ENCODE measurements at places on chromosomes 6 and 20.
A peak's percentile ranks its signal among the peaks of the same experiment; 100 is the strongest.

GRCh38 chr20:38057351-38057972, 23.9 kb downstream of the RPRD1B start:
- DNase-seq = peak; percentile 65

DNA sequence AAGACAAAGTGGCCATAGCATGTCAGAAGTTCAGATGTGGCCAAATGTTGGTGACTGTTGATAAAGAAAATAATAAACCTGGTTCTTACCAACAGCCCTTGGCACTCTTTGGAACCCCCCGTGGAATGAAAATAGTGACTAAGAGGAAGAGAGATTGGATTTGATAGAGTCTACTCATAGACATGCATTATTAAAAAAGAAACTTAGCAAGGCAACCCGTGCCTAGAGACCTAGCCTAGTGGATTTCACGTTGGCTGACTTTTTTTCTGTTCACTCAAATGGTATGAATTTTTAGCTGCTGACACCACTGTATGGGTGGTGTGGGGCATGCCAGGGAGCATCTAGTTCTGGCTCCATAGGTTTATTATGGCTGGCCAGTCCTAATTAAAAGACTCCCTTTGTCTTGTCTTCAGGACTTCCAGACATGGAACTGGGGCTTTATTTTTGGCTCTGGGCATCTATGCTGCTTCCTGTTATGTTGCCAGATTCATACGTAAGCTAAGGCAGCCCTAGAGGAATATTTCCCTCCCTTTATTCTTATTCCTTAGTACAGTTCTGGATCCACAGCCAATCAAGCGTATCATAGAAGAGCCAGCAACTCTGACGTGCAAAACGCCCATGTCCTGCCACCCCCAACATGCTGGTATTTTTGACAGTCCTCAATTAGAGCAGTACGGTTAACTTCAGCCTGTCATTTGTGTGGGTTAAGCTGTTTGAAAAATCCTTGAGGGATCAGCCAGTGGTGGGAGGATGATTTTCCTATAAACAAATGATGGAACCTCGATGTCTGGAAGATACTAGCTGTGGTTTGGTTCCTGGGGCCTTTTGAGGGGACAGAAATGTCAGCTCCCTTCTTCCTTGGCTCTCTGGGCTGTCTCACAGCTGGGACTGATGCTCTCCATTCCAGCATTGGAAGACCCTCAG, 127.5 kb downstream of the ISM1 start:
- DNase-seq = no peak

GRCh38 chr20:41306061-41306727, 11.3 kb downstream of the ZHX3 start:
- no peak for DNase-seq

DNA sequence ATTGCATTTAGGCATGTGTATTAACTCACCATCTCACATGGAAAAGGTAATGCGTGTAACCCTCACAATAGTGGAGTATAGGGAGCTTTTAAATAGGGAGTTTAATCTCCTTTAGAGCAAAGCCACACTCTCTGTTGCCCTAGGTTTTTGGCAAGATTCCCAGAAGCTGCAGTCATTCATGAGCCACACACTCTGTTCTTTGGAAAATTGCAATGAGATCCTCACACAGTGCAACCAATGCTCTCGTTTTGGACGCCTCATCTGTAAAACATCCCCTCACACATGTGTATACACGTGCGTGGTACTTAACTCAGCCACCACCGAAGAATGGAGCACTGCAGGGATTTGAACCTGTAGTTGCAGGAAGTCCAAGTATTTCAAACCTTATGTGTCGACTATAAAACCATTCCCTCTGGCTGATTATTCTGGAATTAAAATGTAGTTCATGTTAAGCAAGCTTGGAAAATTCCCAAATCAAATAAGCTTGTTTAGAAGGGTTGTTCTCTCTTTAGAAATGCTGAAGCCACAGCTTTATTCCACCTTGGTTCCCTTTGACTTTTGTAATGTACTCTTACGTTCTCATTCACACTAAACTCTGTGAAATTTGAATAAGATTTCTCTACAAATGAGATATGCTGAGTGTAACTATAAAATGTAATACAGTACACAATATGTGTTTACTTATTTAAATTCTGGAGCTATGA, 489.8 kb upstream of the MANEA start:
- DNase-seq = no peak

- DNase-seq = no peak
These were observed 253.2 kb downstream of the BMP7 start for GRCh38 chr20:57013217-57013616.

DNA sequence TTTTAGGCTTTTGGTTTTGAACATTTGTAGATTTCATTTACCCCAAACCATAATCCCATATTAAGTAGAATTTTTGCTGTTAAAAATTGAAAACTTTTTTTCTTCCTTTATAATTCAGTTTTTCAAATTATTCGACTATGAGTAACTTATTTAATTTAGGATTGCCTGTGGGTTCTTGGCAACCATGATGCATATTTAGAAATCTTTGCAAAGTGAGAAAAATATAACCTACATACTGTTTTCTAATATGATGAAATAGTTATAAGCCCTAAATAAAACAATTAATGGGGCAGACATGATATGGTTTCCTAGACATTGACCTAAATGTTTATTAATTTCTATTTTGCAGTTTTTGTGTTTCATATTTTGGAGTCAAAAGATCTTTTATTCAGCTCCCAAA, 23.6 kb downstream of the NEDD9 start:
- DNase-seq = no peak

GRCh38 chr20:2822073-2822472, 5.9 kb downstream of the TMEM239 start:
- peak; percentile 48 for DNase-seq

DNA sequence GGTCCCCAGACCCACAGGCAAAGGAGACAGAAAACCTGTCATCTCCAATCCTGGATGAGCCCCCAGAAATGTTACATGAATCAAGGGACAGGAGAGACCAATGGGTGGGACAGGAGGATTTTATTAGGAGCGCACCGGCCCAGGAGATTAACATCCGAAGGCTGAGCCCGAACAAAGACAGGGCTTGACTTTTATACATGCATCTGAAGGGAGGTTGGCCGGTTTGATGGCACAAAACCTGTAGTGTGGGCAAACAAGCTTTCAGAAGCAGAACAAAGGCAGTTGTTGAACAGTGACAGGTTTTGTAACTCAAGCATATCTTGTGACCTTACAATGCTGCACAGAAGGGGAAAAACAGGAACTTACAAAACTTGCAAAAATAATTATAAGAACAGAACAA, 83.9 kb upstream of the GPR6 start:
- DNase-seq = no peak

DNA sequence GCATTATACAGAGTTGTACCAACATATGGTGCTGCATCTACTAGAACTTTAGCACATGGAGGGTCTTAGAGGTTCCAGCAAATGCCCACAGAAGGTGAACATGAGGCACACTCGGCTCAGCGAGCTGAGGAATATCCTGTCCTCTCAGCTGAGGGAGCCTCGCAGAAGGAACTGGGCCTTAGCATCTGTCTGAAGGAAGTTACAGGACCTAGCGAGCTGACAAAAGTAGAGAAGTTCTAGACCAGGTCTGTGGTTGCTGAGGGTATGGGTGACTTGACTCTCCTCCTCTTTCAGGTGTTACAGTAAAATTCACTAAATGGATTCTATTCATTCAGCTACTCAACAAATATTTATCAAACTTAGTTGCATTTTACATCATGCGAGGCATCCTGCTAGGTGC, 157.2 kb downstream of the ZDHHC14 start:
- DNase-seq = no peak

DNA sequence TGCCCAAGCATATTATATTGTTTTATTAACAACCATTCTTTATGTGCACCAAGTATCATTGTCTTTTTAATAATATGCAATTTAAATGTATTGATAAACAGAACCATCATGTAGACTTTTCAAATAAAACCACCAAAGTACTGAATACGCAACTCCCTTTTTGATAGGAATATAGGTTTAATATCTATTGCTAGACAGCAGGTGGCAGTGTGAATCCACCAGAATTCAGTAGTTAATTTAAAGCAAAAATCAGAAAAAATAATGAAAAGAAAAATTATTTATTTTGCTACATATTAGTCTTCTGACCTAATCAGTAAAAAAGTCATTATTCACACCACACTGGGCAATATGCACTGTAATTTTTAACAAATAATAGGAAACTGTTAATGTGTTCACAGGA, 143.7 kb downstream of the KLHL32 start:
- DNase-seq = no peak

DNA sequence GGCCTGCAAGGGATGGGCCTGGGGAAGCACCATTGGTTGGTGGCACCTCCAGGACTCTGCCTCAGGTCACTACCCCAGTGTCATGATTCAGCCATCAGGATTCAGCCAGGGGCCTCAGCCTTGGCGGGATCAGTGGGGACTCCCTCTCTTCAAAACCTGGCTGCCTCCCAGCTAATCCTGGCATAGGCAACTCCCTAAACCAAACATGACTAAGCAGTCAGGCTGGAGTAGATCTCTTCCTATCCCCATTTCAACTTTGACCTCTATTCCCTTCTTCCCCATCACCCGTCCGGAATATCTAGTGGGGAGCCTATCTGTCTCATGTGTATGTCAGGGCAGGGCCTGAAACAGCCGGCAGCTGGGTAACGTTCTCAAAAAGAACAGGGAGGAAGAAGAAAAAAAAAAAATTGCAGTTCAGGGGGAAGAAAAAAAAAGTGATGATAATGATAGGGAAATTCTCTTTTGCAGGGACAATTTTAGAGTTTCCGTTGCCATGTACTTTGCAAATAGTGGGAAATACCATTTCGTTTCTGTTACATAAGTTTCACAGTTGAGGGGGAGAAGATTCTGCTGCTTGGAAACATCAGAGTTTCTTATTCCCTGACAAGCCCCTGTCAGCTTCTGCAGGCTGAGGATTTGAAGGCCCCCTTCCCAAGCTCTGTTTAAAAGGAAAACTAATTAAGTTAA, 4.1 kb upstream of the PREX1 start:
- no peak for DNase-seq

DNA sequence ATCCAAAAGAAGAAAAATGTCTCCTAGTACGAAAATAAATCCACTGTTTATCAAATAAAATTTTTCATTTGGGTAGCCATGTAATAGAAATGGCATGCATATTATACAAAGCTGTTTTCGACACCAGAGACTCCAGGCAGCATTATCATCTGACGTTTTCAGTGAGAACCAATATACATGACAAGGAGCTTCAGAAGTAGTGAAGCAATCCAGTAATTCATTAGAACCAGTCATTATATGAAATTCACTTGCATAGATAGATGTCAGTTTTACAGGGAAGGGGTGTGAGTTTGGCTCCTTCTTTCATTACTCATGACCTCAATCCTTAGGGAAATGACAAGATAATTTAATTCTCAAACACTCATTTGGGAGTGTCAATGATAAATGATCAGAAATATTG, 14.7 kb downstream of the HTR1B start:
- DNase-seq = no peak

DNA sequence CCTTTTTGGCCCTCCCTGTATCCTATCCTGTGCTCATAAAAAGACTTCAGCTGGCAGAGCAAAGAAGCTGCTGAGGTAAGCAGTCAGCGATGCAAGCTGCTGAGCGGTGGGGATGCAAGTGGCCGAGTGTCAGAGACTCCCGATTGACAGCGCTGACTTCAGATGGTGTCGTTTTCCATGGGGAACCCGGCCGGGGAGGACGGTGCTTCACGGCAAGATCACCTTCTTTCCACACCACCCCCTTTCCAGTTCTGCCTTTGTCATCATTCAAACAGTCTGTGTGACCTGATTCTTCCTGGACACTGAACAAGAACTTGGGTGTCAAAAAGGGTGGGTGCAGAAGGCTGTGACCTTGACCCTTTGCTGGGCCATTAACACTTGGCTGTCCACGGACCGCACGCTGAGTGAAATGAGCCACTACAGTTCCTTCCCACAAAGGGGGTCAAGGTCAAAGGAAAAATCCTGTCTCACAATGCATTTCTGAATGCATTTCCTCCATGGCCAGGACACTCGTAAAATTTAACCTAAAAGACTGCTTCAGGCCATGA, 52.9 kb upstream of the UNC93A start:
- no peak for DNase-seq

GRCh38 chr6:3518356-3519190, 61.7 kb upstream of the SLC22A23 start:
- no peak for DNase-seq

- no peak for DNase-seq
These were observed 37.7 kb downstream of the GRM4 start for GRCh38 chr6:34108176-34108575.

DNA sequence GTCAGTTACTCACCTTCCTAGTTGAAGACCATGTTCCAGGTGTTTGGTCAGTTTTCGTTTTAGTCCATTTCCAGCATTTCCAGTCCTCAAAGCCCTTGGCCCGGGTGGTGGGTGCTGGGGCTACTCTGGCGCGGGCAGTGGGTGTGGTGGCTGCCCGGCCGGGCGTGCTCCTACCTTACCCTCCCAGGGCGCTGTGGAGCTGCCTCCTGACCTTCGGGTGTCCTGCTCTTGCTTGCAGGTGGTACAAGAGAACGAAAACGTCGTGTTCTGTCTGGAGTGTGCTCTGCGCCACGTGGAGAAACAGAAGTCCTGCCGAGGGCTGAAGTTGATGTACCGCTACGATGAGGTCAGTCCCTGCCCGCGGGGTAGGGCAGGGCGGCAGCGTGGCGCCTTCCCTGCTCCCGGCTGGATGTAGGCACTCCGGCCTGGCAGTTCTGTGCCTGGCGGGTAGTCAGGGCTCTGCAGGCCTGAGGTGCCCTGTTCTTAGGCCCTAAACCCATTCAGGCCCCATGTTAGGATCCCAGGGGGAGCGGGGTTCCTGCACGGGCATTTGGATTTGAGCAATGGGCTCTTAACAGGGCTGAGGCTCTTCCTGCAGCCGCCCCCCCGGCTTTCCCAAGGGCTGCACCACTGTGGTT, 145.8 kb downstream of the DTNBP1 start:
- DNase-seq = no peak

- DNase-seq = no peak
These were observed 108.4 kb upstream of the MAFB start for GRCh38 chr20:40797425-40797824.

GRCh38 chr20:41078329-41078728, 49.7 kb downstream of the TOP1 start:
- DNase-seq = peak; percentile 9

DNA sequence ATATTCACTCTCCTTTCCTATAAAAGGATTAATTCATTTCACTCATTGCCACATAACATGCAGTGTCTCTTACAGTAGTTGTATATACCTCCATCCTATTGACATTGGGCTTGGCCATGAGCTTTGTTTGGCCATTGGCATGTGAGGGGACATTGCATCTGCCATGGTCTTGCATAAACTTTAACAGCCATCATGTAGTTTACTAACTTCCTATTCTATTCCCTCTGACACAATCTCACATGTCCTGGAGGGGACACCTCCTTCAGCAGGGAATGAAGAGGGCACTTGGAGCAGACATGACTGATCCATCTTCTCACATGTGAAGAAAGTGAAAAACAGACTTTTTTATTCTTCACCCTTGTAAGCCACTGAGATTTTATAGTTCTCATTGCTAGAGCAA, 115.5 kb upstream of the MARCKS start:
- no peak for DNase-seq

DNA sequence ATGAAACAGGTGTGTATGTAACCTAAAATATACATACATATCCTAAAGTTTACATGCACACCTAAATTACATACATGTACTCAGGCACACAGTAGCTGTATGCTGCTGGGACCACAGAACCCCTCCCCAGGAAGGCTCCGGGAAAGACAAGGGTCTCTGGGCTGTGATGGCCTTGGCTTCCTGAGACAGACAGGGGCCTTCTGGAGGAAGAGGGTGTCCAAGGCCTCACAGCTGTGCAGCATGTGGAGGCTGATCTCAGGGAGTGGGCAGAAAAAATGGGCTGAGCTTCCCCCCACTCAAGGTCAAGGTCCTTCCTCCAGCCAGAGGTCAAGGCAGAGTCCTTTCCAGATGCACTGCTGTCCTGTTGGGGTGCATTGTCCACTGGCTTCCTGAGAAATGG, 129.1 kb upstream of the THBS2 start:
- DNase-seq = no peak
